Uterine smooth muscle cell (primary cell): ENCODE measurements at places on chromosomes 1 and 21. TPM values are rescaled to one million over a fixed set of nuclear protein-coding genes. Genes with fewer than 3 reads are reported as not detected.

The IL12RB2 gene
- total RNA-seq = not detected in 2 replicates

The NR5A2 gene
- total RNA-seq = under 0.01 TPM in 1 of 2 replicates, not detected in the other

The HAPLN2 gene
- not detected in 2 replicates for total RNA-seq

The IL6R gene
- total RNA-seq = 9.3 and 11.9 TPM in 2 replicates

The PLA2G4A gene
- total RNA-seq = 15.5 and 26.8 TPM in 2 replicates
